ENCODE measurements at places on chromosomes 4 and X.

GRCh38 chrX:13815664-13816063, 1.2 kb downstream of the GPM6B start:
- DNase-seq: no peak

DNA sequence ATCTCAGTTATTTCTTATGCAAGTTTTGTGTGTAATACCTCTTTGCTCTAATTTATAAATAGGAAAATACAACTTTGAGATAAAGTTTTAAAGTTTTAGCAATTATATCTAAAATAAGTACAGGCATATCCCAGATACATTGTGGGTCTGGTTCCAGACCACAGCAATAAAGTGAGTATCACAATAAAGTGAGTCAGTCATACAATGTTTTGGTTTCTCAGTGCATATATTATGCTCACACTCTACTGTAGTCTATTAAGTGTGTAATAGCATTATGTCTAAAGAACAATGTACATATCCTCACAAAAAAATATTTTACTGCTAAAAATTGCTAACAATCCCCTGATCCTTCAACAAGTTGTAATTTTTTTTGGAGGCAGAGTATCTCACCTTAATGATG, 49.2 kb downstream of the ANAPC10 start:
- DNase-seq: no peak

DNA sequence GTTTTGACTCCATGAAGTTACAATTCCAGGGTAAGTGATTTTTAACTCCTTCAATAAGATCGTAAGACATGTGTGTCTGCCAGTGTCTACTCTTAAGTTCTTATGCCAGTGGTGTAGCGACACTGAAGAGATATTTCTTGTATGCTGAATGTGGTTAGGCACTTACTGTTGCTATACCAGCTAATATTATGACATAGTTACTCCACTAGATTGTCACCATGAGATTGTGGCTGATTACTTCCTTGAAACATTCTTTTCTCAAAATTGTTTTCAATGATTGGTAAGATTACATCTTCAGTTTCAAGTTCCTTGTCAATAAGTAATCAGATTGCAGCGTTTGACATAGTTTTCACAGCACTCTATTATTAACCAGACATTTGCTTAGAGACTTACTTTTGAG, 60.6 kb upstream of the PAGE5 start:
- DNase-seq: no peak

- DNase-seq: no peak
Observed at GRCh38 chr4:8775121-8775520, 96.5 kb downstream of the HMX1 start.

- DNase-seq: no peak
Observed at GRCh38 chrX:138485767-138486166, 225.8 kb downstream of the FGF13 start.

DNA sequence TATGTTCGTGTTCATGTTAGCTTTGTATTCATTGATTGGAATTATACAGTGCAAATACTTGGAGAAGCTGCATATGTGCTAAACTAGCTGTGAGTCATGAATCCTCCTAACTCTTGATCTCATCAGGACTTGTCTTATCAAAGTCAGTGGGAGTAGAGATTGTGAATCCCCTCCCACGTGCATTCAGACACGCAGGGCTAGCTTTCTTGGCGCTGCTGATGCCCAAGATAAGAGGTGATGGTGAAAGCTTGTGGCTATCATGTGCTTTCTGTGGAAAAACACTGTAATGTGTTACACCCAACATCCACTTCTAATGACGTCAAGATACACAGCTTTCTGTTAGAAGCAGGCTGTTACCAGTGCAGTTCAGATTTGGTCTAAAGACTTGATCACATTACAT, 348.7 kb upstream of the HAND2 start:
- DNase-seq: no peak

DNA sequence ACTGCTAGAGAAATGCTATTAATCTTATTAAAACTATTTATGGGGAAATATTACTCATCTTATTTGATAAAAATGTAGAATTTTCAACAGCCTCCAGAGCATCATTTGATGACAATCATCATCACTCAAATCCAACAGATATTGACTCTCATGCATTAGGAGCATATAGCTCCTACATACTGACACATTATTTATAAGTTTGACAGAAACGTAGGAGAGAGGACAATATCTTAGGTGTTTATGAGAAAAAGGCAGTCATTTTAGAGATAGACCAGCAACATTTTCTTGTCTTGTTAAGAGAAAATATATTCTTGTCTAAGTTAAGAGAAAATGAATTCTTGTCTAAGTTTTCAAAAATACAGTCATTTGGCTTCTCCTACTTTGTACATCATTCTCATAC, 2550.2 kb downstream of the PCDH7 start:
- DNase-seq: no peak

DNA sequence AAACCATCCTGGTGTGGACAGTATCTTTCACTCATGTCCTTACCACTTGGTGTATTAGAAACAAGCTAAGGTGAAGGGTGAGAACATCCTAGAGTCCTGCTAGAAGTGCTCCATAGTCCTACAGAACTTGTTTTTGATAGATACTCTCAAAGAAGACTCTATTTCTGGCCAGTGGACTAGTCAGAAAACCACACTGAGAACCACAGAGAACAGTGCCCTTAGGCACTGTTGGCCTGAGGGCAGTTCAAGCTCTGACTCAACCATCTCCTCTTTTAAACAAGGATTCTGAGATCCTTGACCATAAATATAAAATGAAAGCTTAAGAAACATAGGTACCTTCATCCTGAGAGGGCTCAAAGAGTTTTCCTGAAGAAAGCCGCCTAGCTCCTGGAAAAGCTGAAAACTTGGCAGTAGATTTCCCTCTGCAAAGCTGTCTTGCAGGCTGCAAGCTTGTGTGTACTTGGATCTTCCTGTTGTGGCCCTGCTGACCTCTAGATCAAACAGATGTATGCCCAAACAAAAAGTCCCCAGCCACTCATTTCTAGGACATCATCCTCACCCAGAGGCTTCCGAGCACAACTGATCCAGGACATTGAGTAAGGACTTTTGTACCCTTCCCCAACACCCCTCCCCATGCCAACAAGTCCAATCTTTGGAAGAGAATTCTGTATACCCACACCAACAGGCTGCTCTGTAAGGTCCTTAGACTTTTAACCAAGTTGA, 111.6 kb upstream of the CXCL13 start:
- DNase-seq: no peak

DNA sequence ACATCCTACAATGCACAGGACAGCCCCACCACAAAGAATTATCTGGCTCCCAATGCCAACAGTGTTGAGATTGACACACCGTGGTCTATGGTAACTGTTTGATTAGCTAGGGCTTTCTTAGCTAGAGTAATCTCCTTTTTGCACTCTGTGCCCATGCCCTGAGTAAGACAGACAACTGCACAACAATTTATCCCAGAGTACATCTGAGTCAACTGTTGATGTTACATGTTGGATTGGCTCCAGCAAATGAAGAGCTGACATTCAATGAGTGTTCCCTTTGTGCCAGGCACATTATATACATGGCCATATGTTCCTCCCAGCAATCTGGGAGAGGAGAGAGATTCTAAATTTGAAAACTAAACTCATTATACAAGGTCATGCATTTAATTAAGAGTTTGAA, 3.9 kb upstream of the FAM9C start:
- no peak for DNase-seq

DNA sequence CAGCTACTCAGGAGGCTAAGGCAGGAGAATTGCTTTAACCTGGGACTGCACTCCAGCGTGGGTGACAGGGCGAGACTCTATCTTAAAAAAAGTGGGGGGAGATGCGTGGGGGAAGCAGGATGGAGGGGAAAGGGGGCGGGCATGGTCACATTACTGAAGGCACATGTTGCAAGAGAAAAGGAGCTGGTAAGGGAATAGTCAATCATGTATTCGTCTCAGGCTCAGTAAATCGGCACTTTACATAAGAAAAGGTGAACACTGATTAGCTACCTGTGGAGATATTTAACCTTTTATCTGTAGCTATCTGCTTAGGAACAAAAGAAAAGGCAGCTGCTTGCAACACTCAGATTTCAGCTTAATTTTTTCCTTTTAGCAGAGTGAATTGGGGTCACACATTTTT, 132.5 kb downstream of the PLS3 start:
- DNase-seq: no peak

DNA sequence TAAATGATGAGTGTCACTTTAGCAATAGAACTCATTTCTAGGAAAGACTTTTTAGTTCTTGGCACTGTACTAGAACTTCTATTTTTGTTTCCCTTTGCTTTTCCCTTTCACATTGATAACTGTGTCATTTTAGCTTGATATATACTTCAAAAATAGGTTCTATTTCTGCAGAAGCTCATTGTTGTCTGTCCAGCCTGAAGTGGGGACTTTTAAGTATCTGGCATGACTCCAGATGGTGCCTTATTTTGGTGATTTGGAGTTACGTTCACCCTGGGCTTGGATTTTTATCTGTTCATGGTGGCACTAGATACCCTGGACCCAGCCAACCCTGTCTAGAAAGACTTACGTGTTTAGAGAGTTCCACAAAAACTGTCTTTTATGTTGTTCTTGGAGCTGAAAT, 3.4 kb downstream of the ABHD18 start:
- no peak for DNase-seq
